ENCODE measurements at places on chromosomes 1 and 21.

GRCh38 chr1:91307784-91308409 is 96.7 kb downstream of the HFM1 start:
- no peak for DNase-seq

- no peak for DNase-seq
Measured at GRCh38 chr1:232915212-232915611, 35.2 kb upstream of the NTPCR start.

DNA sequence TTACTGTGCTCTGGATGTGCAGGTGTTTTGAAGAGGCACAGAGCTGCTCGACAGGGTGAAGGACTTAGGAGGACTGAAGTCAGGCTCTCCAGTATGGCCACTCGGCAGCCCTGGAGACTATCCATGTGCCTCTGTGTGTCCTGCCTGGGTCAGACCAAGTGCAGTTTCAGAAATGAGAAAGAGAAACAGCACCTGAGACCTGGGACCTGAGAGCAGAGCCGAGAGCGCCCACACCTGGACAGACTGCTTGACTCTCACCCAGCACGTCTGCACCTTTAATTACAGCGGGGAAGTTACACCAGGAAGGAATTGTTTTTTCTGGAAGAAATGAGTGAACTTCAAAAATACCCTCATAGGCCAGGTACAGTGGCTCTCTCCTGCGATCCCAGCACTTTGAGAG is 59.7 kb upstream of the COL6A1 start:
- DNase-seq, result no peak

DNA sequence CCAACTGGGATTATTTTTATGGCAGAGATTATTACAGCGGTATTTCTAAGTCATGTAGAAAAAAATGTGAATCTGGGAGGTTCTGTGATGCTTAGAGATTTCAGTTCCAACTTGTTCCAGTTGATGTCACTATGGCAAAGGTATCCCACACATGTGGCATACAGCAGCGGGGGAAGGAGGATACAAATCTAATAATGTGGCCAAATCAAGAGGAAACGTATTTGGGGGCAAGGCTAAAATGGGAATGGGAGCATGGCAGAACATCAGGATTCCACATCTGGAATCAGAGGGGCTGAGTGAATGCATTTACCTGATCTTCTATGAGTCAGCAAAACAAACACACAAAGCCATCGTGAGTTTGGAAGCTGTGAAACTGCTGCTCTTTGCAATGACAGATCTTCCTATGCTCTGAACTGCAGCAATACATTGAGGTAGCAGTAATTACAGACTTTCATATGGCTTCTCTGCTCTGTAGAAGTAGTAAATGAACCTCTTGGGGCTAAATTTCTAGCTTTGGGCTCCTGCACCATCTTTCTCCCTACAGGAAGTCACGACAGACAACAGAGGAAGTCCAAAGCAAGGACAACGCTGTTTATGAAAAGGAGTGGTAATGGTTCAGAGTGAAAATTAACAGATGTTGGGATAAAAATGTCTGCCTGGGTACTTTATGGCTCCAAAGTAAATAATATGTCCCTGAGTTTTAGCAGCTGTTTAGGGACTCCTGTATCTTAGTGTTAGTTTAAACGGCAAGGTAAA is 55.5 kb downstream of the GABPA start:
- peak; percentile 9 for DNase-seq

GRCh38 chr1:224211206-224211962 is 28.3 kb downstream of the DEGS1 start:
- no peak for DNase-seq

All from CD4-positive, alpha-beta memory T cell (primary cell).